ENCODE measurements at places on chromosomes 3 and 15. TPM values are rescaled to one million over a fixed set of nuclear protein-coding genes. Genes with fewer than 3 reads are reported as not detected.

Gene TMEM212
- total RNA-seq, result not detected

DNA sequence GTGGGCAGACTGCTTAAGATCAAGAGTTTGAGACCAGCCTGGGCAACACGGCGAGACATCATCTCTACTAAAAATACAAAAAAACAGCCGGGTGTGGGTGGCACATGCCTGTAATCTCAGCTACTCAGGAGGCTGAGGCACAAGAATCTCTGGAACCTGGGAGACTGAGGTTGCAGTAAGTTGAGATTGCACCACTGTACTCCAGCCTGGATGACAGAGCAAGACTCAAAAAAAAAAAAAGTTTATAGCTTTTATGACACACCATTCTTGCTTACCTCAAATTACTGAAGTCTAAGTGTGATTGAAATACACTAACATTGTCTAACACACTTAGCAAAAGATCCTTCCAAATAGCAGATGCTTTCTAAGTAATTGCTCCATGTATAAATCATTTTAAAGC is 207.6 kb downstream of the STAG1 start:
- no peaks in the 10 kb centered on the region for H3K36me3 ChIP-seq
- H3K27ac ChIP-seq, result no peak overlapping the region
- DNase-seq, result no peak
- H3K4me3 ChIP-seq, result no peak overlapping the region
- no peaks in the 10 kb centered on the region for H3K4me1 ChIP-seq
- no peaks in the 10 kb centered on the region for H3K27me3 ChIP-seq

GRCh38 chr3:135516143-135516542 is 449.4 kb upstream of the PPP2R3A start:
- H3K27me3 ChIP-seq, result no peaks in the 10 kb centered on the region
- H3K4me3 ChIP-seq, result no peak overlapping the region
- H3K4me1 ChIP-seq, result no peaks in the 10 kb centered on the region
- H3K27ac ChIP-seq, result no peak overlapping the region
- no peaks in the 10 kb centered on the region for H3K36me3 ChIP-seq

- H3K27me3 ChIP-seq, result no peaks in the 10 kb centered on the region
- no peak overlapping the region for H3K27ac ChIP-seq
- H3K4me3 ChIP-seq, result no peak overlapping the region
- no peak for DNase-seq
- H3K4me1 ChIP-seq, result no peaks in the 10 kb centered on the region
Observed at GRCh38 chr3:108518895-108519294, 8.5 kb upstream of the MYH15 start.

GRCh38 chr15:26929588-26929987 is 41.4 kb upstream of the GABRG3 start:
- no peak overlapping the region for H3K27ac ChIP-seq
- no peaks in the 10 kb centered on the region for H3K27me3 ChIP-seq
- no peak for DNase-seq
- H3K36me3 ChIP-seq, result no peaks in the 10 kb centered on the region
- no peaks in the 10 kb centered on the region for H3K4me1 ChIP-seq
- H3K4me3 ChIP-seq, result no peak overlapping the region

- H3K4me3 ChIP-seq, result no peak within 1 kb of the TSS
- peaks cover 19% of the 10 kb centered on the region for H3K4me1 ChIP-seq
- no peaks in the 10 kb centered on the region for H3K36me3 ChIP-seq
- DNase-seq, result no peak
- H3K27ac ChIP-seq, result no peak within 1 kb of the TSS
Observed at GRCh38 chr3:125212509-125213363, at the start of gene SLC12A8. Gene SLC12A8 (minus strand): TSS chr3:125212748. CDS start chr3:125211349, 1,399 bp downstream.

DNA sequence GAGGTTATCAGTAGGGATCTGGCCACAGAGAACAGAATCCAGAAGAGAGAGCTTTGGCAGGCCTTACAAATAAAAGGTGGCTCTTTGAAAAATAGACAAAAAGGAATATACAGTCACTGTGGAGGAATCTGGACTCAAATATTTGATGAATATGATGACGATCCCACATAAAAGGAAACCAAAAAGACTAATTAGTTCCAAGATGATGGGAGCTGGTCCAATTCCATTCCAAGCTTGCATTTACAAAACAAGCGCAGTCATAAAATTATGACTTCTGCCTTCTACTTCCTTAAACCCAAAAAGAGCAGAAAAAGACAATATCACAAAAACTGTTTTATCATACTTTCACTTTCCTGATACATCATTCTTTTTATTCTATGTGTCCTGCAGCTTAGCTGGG is 285.8 kb downstream of the DIPK2A start:
- H3K27ac ChIP-seq, result no peak overlapping the region
- no peaks in the 10 kb centered on the region for H3K4me1 ChIP-seq
- no peak for DNase-seq
- H3K36me3 ChIP-seq, result no peaks in the 10 kb centered on the region

DNA sequence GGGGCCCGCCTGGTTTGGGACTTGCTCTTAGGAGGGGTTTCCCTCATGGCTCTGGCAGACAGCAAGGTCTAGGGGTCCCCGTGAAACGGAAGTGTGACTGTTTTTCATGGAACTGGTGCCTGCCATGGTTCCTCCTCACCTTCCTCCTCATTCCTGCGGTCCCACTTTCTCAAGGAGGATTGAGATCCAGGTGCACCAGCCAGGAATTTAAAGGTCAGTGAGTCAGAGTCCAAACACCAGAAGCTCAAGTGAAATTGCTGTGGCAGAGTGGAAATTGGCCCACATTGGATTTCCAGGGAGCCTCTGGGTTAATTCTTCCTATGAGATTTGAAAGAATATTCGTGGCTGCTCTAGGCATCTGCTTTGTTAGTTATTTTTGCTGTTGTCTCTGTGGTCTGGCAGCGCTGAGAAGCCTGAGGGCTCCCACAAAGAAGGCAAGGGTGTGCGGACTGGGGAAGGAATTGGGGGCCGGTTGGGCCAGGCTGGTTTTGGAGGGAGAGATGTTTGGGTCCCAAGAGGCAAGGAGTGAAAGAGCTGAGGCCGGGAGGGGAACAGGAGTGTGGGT is 60.4 kb upstream of the TNFAIP8L3 start:
- H3K27ac ChIP-seq, result no peak overlapping the region
- DNase-seq, result no peak
- H3K36me3 ChIP-seq, result no peaks in the 10 kb centered on the region
- no peaks in the 10 kb centered on the region for H3K27me3 ChIP-seq

Gene IL5RA
- 12.4 TPM for total RNA-seq

Gene OR4F15
- not detected for total RNA-seq

GRCh38 chr3:154778057-154778456 is 302.1 kb upstream of the MME start:
- H3K36me3 ChIP-seq, result no peaks in the 10 kb centered on the region
- H3K4me3 ChIP-seq, result no peak overlapping the region
- H3K27ac ChIP-seq, result no peak overlapping the region
- no peaks in the 10 kb centered on the region for H3K4me1 ChIP-seq
- no peaks in the 10 kb centered on the region for H3K27me3 ChIP-seq
